ENCODE measurements at places on chromosomes 2 and 18. TPM values are rescaled to one million over a fixed set of nuclear protein-coding genes. Genes with fewer than 3 reads are reported as not detected.
A peak's percentile ranks its signal among the peaks of the same experiment; 100 is the strongest.

COLEC12 gene
- 21.3 TPM for total RNA-seq

TRABD2A gene
- 1.8 TPM for total RNA-seq

FEV gene
- total RNA-seq = not detected

GRCh38 chr2:239809391-239809790 lies 215.8 kb downstream of the NDUFA10 start:
- no peak for DNase-seq
- no peaks in the 10 kb centered on the region for H3K27me3 ChIP-seq
- no peaks in the 10 kb centered on the region for H3K36me3 ChIP-seq

GRCh38 chr2:69491864-69492263 lies 54.6 kb upstream of the NFU1 start:
- no peaks in the 10 kb centered on the region for H3K27me3 ChIP-seq
- H3K4me3 ChIP-seq = no peak overlapping the region
- DNase-seq = no peak
- peaks cover 4% of the 10 kb centered on the region for H3K36me3 ChIP-seq

- no peak overlapping the region for H3K4me3 ChIP-seq
- DNase-seq = no peak
- no peaks in the 10 kb centered on the region for H3K27me3 ChIP-seq
- H3K36me3 ChIP-seq = no peaks in the 10 kb centered on the region
Measured at GRCh38 chr2:234795272-234795920, 156.4 kb upstream of the SH3BP4 start.

GRCh38 chr2:42494355-42495233 lies 812 bp upstream of the KCNG3 start:
- H3K27me3 ChIP-seq = peaks cover 7% of the 10 kb centered on the region
- peaks cover 10% of the 10 kb centered on the region for H3K4me1 ChIP-seq
- peak overlapping the region; percentile 80 for H3K4me3 ChIP-seq
- H3K27ac ChIP-seq = no peak overlapping the region

- no peak for DNase-seq
- no peaks in the 10 kb centered on the region for H3K4me1 ChIP-seq
- H3K27ac ChIP-seq = no peak overlapping the region
- no peak overlapping the region for H3K4me3 ChIP-seq
- no peaks in the 10 kb centered on the region for H3K36me3 ChIP-seq
- H3K27me3 ChIP-seq = no peaks in the 10 kb centered on the region
Measured at GRCh38 chr2:208033701-208034502, 8.6 kb upstream of the PLEKHM3 start.

DNA sequence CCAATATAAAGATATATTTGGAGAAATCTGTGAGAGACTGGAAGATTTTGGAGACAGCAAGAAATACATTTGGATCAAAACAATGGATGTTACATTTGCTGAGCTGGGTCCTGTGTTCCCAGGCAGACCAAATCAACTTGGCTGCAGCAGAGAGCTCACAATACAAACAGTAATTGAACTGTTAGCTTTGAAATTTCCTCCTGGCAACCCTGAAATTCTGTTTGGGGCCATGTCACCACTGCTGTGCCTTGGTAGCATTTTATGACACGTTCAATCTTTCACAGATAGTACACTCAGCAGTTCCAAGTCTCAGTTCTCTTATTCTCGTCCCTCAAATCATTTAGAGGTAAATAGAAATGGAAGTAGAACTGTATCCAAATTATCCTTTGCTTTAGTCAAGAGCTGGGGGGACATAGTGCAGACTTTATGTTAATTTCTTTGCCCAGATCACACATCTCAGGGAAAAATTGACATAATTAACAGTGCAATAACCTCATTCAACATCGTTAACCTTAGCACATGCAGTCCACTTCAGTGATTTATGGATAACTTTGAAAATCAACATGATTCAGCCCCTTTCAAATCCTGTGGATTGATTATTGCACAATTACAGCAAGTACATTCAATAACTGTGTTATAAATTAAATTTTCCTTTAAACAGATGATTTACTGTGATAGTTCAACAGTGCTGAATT lies 277.4 kb upstream of the MC4R start:
- DNase-seq = no peak
- H3K4me1 ChIP-seq = no peaks in the 10 kb centered on the region
- H3K27ac ChIP-seq = no peak overlapping the region
- no peaks in the 10 kb centered on the region for H3K27me3 ChIP-seq

GRCh38 chr2:216139884-216140283 lies 30.7 kb downstream of the XRCC5 start:
- no peak for DNase-seq
- peaks cover 77% of the 10 kb centered on the region for H3K36me3 ChIP-seq
- H3K27me3 ChIP-seq = no peaks in the 10 kb centered on the region
- no peak overlapping the region for H3K27ac ChIP-seq
- H3K4me3 ChIP-seq = no peak overlapping the region
